ENCODE measurements at places on chromosomes 13 and 19. TPM values are rescaled to one million over a fixed set of nuclear protein-coding genes. Genes with fewer than 3 reads are reported as not detected.

- DNase-seq = no peak
Observed at GRCh38 chr13:64749301-64749700, 2480.8 kb downstream of the PCDH9 start.

- peak; percentile 56 for DNase-seq
Observed at GRCh38 chr19:48400018-48400742, 6.7 kb downstream of the GRIN2D start.

DNA sequence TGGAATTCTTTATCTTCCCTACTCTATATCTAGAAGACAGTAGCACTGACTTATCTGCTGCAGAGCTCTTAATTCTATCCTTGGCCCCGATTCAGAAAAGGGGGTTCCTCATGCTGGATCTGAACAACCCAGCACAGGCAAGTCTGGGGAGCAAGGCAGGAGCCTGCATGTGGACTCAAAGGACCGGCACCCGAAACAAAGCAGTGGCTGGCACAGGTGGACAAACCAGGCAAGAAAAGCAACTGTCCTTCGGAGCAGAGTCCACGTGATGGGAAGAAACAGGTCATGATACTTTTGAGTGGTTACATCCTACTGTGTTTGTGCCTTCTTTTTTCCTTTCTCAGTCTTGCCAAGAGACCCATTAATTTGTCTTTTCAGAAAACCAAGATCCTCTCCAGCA lies 38.3 kb downstream of the GPR42 start:
- no peak for DNase-seq

GRCh38 chr19:12095111-12095790 lies 30.7 kb downstream of the ZNF844 start:
- DNase-seq = no peak

DNA sequence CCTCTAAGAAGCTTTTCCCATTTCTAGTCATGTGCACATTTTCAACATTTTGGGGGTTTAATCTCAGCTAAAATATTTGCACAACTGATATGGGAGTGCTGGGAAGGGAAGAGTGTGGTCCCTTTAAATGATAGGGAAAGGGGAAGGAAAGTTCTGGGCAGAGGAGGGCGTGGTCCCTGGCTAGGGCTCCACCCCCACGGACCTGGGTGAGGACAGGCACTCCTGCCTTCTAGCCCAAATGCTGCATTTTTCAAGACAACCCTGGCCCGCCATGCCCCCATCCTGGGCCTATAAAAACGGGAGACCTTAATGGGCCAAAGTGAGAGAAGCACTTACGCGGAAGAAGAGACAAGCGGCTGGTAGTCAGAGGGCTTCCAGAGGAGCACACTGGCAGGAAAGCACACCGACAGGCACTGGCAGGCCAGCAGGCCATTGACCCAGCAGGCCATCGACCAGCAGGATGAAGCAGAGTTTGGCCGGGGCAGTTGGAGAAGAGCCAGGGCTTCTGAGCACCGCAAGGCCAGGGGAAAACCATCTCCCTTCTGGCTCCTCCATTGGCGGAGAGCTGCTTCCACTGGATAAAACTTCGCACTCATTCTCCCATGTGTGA lies 266.7 kb downstream of the SPRY2 start:
- DNase-seq = no peak

DNA sequence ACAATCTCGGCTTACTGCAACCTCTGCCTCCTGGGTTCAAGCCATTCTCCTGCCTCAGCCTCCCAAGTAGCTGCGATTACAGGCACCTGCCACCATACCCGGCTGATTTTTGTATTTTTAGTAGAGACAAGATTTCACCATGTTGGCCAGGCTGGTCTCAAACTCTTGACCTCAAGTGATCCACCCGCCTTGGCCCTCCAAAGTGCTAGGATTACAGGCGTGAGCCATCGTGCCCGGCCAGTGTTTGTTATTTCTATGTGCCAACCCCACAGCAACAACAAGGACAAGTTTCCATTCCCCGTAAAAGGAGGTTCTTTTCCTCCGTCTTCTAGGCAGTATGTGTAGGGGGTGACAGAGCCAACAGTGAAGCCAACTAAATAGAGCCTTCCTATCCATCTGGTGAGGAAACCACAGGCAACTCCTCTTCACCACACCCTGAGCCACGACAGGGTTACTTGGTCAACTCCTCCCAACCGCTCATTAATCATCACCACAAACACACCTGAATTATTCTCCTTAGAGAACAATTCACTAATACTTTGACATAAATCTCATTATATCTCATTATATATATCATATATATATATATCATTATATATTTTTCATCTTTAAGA lies 25.5 kb downstream of the FOXO1 start:
- no peak for DNase-seq

DNA sequence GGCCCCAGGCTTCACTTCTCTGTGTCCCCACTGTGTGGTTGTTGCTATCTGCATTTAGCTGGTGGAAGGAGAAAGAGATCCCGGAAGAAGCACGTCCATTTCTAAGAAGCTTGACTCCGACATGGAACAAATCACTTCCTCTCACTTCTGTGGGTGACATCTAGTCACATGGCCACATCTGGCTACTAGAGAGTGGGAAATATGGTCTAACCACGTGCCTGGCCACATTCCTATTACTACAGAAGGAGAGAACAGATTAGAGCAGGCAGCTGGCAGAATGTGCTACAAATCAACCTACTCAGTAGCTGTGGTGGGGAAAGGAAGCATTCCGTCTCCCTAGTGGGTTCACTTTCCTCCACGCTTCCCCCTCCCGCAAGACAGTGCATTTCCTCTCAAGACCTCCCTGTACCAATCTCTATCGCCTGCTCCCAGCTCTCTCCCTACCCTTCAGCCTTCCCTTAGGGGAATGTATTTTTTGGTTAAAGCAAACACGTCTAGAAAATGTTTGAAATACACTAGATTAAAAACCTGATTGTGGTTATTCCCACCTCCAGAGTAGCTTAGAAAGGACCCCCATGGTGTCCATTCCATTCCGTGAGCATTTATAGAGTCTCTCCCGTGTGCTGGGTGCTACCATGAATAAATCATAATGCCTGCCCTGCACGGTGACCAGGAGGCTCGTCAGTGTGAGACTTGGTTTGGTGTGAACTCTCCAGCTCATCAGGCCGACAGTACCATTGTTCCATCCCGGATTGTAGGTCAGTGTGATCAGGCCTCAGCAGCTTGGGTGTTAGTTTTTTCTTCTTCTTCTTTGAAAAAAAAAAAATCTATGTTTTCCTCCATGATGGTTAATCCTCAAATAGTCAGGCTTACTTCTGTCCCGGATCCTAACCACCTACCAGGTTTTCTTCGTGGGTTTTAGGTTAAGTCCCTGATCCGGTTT lies 8.0 kb upstream of the AMER2 start:
- no peak for DNase-seq

- no peak for DNase-seq
Observed at GRCh38 chr13:62110079-62110478, 694.4 kb upstream of the PCDH20 start.

GRCh38 chr13:76813891-76814290 lies 72.3 kb downstream of the KCTD12 start:
- DNase-seq = no peak

GRCh38 chr13:44298314-44298713 lies 75.3 kb upstream of the SERP2 start:
- DNase-seq = no peak

DNA sequence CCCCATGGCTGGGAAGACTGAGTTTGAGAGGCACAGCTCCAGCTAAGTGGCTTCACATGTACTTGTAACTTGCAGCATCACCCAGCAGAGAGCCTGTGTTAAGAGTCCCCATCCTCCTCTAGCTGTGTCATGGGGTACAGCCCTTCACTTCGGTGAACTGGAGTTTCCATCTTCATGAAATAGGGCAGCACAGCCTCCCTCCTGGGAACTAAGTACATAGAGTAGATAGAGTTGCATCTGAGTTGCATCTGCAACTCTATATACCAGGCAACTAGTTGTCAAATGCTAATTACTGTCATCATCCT lies 1.2 kb downstream of the PRDX2 start:
- no peak for DNase-seq

GRCh38 chr13:34413538-34414210 lies 528.4 kb upstream of the NBEA start:
- DNase-seq = no peak

GRCh38 chr13:57553932-57554331 lies 77.6 kb upstream of the PCDH17 start:
- DNase-seq = no peak

GRCh38 chr19:32921624-32922023 lies 50.1 kb downstream of the CEP89 start:
- no peak for DNase-seq

The OLFM4 gene
- 0.22 TPM for polyA plus RNA-seq

The PDX1 gene
- not detected for polyA plus RNA-seq

The NALCN gene
- polyA plus RNA-seq = 2.0 TPM

The RNF17 gene
- polyA plus RNA-seq = 0.28 TPM

The LILRA5 gene
- 0.91 TPM for polyA plus RNA-seq

All from ovary (tissue), 10 donors.